ENCODE measurements at places on chromosomes 1 and 21.

DNA sequence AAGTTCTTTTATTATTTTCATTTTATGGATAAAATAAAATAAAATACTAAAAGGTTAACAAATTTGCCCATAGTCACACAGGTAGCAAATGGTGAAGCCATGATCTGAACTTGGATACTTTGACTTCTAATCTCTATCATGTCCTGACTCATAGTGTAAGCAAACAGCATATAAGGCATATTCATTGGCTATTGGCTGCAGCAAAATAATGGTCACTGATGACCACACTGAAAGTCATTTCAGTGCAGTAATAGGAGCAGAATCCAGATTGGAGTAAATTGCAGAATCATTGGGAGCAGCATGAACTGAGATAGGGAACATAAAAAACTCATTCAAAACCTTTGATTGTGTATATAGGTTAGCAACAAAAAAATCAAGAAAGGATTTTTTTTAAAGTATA is 262.9 kb downstream of the PLA2G4A start:
- DNase-seq, result no peak

DNA sequence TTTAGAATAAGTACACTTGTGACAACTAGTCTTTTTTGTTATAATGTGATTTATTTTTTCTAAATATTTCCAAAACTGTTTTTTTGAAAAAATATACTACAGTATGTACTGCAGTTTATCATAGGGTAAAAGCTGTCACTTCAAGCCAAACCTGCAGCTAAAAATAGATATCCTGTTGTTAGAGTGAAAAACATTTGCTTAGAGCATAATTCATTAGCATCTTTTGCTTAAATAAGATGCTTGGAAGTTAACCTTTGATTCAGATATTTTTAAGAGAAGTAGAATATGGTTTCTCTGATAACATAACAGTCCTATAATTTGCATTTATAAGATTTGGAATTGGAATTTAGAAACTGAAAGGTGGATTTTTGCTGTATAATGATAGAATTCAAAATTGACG is 21.5 kb downstream of the PRKACB start:
- no peak for DNase-seq

DNA sequence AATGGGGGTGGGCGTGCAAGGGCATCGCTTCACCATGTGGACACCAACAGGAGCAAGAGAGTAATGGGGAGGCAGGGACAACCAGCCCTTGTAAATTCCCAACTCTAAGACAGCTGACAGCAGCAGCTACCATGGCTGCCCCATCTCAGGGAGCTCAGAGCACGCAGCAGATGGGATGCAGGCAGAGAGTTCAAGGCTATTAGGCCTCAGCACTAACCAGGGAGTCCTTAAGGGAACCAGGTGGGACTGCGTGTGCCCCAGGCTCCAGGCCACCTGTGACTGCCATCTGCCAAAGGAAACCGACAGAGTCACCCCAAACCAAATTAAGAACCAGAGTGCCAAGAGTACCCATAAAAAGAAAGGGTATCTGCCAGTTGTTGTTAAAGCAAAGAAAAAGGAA is 33.7 kb upstream of the PRDM2 start:
- DNase-seq, result no peak

DNA sequence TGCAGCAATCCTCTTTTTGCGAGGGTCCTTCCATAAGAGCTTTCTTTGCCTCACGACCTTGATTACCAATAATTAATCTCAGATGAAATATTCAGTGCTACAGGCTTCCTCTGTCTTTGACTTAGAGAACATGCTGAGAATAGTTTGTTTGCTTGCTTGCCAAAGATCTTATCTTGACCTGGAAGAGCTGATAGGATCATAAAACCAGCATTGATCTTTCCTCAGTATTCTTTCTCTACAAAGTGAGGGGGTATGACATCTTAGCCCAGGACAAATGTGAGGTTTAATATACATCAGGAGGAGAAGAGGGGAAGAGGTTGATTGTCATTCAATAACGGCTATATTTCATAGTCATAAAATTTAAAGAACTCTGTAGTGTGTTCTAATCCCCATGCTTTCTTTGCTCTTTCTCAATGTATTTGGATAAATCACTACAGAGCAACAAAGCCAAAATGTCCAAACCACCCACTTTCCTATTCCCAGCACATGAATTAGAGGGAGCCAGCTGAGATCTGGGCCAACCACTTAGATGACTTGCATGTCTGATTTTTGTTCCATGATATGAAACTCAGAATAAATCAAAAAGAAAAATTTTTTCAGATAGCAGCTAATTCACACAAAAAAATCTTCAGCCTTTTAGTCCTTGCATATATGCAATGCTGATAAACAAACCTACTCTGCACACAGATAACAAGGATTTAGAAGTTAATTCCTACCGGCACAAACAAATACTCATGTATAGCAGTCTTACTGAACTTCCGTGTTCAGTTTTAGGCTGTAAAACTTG is 50.5 kb upstream of the IPO9 start:
- peak; percentile 69 for DNase-seq

- DNase-seq, result no peak
Observed at GRCh38 chr1:47924270-47925048, 72.7 kb downstream of the TRABD2B start.

DNA sequence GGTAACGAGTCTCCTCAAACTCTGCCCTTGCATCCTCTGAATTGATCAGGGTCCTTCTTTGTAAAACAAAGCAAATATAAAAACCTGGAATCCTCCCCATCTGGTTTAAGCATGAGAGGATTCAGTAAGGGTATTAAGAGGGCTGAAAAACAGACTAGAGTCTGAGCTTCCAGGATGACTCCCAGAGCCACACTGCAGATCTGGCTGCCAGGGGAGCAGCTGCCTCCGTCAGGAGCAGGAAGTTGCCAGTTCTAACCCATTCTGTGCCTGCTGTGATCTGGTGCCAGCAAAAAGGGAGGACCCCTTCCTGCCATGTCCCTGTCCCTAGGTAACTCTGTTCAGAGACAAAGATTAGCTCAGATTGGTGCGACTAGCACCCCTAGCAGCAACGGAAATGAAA is 27.5 kb downstream of the SERTAD4 start:
- DNase-seq, result peak; percentile 40

- DNase-seq, result no peak
Observed at GRCh38 chr1:204108312-204109141, 35.6 kb downstream of the SOX13 start.
